ENCODE measurements at places on chromosomes 7 and 10.

- DNase-seq: no peak
Measured at GRCh38 chr10:49362596-49363260, 33.2 kb downstream of the DRGX start.

GRCh38 chr7:121085922-121086321, 97.4 kb downstream of the CPED1 start:
- no peak for DNase-seq

GRCh38 chr7:132656846-132657776, 80.8 kb upstream of the PLXNA4 start:
- no peak for DNase-seq

GRCh38 chr7:69781412-69781846, 183.2 kb downstream of the AUTS2 start:
- no peak for DNase-seq

DNA sequence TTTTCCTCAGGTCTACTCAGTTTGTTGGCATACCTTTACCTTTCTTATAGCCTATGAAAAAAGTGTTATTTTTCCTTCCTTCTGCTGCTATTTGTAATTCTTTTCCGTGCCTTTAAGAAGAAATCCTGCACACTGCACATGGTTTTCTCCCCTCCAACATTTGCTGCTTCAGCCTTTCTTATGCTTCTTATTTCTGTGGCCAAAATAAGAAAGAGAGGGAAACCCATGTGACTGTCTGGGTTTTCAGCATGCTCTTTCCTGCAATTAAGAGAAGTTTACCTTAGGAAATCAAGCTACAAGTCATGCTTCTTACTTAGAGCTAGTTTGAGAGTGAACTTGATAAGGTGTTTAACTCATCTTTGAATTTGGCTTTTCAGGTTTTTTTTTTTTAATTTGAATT, 11.0 kb downstream of the TBC1D12 start:
- no peak for DNase-seq

DNA sequence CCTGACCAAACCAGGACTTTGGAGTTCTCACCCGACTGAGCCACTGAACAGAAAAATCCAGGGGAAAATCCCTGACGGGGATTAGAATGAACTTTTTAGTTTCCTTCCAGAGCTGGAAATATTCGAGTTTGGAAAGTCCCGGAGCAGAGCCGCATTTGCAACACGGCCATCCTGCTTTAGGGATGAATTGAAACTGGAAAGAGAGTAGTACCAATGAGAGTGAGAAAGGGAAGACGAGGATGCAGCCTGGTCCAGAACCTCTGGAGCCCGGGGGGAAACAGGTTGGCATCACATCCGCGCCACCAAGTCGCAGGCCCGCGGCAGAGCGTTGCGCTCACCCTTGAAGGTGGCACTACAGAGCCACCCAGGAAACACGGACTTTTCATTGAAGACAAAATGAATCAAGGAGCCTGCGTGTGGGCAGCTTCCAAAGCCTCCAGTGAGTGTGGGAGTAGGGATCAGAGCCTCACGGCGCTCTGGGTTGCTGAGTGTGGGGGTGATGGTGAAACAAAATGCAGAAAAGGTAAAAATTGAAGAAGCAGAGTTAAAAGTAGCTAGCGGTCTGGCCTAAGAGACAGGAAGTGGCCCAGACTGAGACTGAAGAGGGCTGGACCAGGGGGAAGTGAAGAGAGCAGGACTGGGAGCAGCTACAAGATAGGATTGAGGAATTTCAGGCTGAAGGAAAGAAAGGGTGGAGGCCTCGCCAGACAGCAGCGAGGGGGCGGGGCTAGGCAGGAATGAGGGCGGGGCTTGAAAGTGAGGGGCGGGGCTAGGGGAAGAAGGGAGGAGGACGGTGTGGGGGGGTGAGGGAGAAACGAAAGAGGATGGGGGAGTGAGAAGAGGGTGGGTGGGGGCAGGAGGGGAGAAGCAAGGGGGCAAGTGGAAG, 1.8 kb downstream of the SMURF1 start:
- peak; percentile 65 for DNase-seq

DNA sequence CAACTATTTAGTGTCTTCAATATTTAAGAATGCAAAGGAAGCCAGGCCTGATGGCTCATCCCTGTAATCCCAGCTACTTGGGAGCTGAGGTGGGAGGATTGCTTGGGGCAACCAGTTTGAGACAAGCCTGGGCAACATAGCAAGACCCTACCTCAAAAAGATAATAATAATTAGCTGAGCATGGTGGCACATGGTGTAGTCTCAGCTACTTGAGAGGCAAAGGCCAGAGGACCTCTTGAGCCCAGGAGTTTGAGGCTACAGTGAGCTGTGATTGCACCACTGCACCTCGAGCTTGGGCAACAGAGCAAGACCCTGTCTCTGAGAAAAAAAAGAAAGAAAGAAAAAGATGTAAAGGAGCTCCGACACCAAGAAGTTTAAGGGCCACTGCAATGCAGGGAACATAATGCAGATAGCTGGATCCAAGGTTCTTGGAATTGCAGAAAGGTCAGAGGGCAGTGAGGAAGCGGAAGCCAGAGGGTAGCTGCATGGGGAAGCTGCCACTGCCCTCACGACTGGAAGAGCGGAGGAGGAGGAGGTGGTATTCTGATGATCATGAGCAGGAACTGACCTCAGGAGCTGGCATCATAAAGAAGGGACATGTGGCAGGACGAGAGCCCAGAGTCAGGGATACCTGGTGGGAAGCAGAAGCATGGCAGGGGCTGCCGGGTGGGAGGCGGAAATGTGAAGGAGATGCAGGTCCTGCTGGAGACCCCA, 60.2 kb upstream of the PODXL start:
- DNase-seq: no peak

GRCh38 chr10:30365278-30365677, 16.2 kb upstream of the MTPAP start:
- no peak for DNase-seq

DNA sequence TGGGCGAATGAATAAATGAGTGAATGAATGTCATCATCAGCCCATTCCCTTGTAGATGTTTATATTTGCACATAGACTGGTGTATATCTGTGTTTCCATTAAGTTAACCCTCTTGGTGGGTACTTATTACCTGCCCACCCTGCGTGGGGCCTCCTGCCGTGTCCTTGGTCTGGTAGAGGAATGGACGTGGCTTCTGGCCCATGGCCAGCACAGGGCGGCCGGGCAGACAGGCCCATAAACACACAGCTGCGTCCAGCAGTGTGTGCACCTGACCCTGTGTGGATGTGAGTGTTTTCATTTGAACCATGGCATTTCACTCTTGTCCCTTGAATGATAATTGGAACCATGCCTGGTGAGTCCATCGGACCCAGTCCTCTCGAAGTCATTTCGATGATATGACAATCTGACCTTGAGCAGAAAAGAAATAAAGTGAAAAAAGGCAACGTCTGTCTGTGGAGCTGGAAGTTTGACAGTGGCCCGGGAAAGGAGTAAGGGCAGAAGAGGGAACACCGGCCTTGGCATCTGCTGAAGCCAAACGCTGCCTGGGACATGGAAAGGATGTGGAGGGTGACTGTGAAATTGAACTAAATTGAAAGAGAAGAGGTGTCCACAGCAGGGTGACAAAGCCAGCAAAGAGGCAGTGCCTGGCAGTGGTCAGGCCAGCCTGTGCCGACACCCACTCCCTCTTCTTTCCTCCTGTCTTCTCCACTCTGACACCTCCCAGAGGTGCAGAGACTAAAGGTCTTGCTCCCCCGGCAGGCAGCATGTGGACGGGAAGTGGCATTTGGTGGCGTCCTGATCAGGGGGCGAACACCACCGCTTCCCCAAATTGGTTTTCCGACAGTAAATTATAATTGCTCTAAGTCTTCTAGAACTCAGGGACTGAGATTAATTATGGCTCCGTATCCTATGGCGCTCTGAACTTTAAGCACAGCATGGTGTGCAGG, 199.0 kb upstream of the ZMIZ1 start:
- DNase-seq: no peak

DNA sequence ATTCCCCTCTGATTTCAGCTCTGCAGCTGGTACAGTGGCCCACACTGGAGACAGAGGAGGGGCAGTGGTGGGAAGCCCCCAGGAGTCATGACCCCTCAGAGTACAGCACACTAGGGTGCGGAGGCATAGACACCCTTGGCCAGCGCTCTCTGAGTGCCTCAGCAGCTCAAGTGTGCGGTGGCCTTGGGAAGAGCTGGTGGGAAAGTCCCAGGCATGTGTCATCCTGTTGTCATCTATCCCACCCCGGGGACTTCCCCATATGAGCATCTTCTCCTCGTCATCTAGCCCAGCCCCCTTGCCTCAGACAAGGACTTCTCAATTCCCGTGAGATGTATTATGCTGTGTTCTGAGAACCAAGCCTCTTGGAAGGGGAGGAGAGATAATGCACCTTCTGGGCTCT, 15.6 kb upstream of the PPIF start:
- peak; percentile 39 for DNase-seq

- DNase-seq: no peak
Measured at GRCh38 chr10:111707076-111707475, 476.5 kb downstream of the GPAM start.

GRCh38 chr7:124251636-124252035, 218.8 kb upstream of the TMEM229A start:
- DNase-seq: no peak

GRCh38 chr10:102603946-102604345, 40.3 kb upstream of the TRIM8 start:
- DNase-seq: no peak

DNA sequence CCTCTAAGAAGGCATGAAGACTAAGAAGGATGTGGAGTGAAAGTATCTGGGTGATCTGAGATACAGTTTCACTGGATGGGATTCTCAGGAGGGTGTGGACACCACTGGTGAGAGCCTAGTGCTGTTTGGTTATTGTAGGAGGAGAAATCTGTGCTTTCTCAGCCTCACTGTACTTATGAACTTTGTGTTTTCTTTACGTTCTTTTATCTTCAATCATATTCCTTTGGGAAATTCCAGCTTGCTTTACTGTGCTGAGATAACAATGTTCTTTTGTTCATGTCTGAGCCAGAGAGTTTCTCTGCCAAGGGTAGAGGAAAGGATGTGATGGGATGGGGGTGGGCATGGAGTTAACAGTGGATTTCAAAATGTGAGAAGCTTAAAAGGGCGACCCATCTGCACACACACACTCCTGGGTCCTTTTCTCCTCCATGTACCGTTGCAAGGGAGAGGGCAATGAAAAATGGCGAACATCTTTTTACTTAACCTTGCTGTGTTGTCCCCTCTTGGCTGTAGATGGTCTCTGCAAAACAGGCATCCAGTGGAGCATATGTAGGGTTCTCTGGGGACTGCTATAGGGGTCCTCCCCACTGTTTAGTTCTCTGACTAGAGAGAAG, 25.0 kb upstream of the TAX1BP1 start:
- no peak for DNase-seq

- no peak for DNase-seq
Measured at GRCh38 chr10:52312942-52313255, 1.2 kb upstream of the DKK1 start.

- DNase-seq: no peak
Measured at GRCh38 chr7:8113184-8113583, 144.6 kb downstream of the GLCCI1 start.

GRCh38 chr10:91238191-91238590, 17.7 kb downstream of the PCGF5 start:
- DNase-seq: no peak

- no peak for DNase-seq
Measured at GRCh38 chr7:7882888-7883287, 85.7 kb upstream of the GLCCI1 start.

DNA sequence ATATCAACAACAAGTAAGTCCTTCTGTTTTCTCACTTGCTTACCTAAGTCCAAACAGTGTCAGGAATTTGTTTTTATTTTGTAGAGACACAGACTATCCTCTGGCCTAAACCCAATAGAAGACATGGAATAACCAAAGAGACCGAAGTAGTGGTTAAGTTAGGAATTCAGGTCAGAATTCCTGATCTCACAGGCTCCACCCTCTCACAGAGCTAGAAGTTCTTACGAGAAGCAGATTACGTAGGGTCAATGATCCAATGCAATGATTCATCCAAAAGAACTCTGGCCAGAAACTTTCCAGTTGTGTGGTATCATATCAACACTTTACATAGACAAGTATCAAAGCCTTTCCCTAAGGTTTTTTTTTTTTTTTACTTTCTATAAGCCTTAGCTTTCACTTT, 73.8 kb downstream of the IQUB start:
- DNase-seq: no peak

GRCh38 chr10:110115784-110116520, 91.5 kb upstream of the MXI1 start:
- no peak for DNase-seq

DNA sequence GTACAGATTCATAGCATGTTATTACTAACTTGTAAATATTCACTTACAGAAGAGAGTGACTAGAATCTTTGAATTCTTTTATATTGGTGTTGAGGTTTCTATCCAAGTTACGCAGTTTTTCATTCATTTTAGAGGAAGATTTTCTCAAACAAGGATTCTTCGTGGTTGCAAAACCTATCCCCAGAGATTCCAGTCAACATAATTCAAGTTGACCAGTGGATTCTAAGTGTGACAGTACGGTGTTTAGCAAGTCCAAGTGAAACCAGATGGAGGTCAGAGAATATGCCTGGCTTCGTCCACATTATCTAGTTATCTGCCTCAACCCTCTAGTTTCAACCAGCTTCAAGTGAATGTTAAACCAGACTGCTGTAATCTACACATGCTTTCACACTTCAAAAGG, 131.9 kb downstream of the SDK1 start:
- DNase-seq: no peak

- DNase-seq: no peak
Measured at GRCh38 chr7:18179093-18179492, 151.4 kb upstream of the PRPS1L1 start.

DNA sequence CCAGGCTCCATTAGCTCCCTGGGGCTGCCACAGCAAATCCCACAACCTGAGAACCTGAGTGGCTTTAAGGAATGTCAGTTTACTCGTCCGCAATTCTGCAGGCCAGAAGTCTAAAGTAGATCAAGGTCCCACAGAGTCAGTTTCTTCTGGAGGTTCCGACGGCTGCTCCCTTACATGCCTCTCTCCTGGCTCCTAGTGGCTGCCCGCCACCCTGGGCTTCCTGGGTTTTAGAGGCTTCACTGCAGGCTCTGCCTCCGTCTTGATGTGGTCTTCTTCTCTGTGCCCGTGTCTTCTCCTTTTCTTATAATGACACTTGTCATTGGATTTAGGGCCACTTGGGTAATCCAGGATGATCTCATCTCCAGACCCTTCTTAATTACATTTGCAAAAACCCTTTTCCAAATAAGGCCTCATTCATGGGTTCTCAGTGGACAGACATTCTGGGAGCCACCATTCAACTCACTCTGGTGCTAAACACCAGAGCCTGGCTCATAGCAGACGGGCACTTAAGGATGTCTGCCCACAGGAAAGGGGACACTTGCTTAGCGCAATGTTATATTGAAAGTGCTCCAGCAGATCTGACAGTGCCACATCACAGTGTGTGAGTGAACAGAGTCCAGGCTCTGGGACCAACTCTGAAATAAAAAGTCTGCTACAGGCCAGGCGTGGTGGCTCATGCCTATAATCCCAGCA, 77.6 kb downstream of the VWC2 start:
- DNase-seq: no peak

DNA sequence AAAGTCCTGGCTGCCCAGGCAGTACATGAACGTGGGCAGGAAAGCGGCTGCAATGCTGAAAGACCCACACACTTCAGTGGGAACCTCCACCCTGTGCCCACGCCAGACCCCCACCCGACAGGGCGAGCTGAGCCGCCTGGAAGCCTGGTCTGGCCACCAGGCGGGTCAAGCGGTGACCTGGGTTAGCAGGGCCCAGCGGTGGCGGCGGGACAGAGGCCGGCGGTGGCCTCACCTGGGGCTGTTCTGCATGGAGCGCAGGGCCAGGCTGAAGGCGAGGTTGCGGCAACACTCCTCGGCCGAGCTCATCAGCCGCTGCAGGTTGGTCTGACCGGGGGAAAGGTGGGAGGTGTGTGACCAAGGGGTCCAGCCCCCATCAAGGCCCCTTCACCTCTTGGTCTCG, 11.6 kb upstream of the MICALL2 start:
- no peak for DNase-seq

- DNase-seq: no peak
Measured at GRCh38 chr7:150968056-150968733, 9.9 kb downstream of the KCNH2 start.
